ENCODE measurements at places on chromosomes 1 and 21.

DNA sequence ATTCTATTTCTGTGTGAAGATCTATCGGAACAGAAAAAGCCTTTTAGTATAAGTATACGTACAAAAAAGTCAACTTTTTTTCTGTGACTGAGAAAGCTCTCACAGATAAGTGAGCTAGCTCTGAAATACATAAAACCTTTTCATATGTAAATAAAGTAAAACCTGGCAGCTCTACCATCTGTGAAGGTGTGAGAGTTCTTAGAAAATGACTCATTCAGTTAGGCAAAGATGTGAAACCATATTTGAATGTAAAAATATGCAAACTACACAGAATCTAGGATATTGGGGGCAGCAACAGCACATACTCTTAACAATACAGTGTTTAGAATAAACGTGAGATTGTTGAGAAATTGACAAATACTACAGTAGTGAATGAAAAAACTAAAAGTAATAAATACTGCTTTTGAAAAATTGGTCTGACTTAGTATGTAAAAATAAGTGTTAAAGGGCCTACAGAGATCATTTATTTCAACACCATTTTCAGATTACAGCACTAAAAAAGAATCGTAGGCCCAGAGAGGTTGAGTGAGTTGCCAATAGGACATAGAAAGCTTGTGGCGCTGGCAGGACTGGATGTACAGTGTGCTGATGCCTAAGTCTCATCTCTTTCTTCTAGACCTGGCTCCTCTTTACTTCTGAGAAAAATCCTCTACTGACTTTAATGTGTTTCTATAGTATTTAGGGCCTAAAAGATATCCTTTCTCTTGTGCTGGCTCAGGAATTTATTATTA is 19.8 kb downstream of the ATP6V1G3 start:
- no peak for DNase-seq

- no peak for DNase-seq
These were observed 10.3 kb downstream of the CD2 start for GRCh38 chr1:116764466-116764898.

DNA sequence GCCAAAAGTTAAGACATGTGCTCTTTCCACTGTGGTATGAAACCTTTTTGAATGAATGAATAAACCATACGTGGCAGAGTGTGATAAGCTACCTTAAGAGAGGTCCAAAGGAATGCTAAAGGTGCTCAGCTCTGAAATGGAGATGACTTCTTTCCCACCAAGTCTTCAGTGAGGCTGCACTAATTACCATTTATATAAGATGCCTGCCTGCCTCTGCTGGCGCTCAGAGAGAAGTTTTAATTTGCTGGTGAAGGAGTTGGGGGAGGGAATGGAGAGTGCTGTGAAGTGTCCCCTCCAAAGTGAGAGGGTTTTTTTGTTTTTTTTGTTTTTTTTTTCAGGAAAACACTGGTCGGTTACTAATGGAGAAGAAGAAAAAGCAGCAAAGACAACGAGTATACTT is 559.0 kb downstream of the OMA1 start:
- DNase-seq = no peak

GRCh38 chr1:87439821-87440220 is 111.1 kb downstream of the LMO4 start:
- no peak for DNase-seq

DNA sequence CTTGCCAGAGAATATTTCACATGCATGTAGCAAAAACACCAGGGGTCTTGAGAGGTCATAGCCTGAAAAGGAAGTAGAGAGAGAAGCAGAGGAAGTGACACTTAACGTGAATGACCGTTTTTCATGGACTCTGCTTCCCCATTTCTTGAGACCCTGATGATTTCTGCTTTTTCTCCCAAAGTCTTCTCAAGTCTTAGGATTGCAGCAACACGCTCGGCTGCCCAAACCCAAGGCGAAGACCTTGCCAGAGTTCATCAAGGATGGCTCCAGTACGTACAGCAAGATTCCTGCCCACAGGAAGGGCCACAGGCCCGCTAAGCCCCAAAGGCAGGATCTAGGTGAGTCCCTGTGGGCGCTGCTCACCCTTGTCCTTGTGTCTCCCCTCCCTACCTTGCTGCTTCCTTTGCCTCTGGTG is 12.8 kb downstream of the THEMIS2 start:
- DNase-seq = peak; percentile 91

- no peak for DNase-seq
These were observed 102.1 kb downstream of the RUNX1 start for GRCh38 chr21:34946916-34947534.

DNA sequence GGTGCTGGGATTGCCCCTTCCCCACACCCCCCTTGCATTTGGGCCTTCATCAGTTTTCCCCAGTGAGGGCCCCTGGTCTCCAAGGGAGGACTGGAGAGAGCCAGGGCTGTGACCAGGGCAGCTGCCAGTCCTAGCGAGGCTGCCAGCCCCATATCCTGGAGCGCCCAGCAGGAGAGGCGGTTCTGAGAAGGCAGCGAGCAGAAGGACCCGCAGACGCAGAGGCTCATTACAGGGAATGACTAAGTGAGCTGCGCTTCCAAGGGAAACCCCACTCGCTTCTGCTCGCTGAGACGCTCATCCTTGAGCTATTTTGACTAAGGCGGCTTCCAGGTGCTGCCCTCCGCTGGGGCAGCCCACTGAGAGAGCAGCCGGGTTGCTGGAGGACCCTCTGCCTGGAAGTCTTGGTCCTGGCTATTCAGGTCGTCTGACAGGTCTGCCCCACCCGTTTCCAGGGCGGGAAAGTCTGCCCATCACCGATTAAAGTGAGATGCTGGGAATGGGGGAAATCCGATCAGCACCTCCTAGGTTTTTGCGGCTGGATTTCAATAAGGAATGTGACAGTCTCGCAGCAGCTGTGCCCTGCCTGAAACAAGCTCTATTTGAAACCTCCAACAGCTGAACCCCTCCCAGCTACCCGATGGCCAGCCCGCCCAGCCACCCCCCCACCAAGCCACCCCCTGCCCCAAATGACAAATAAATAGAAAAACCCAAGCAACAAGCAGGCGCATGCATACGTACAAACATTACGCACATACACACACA is 2.8 kb downstream of the KCNN3 start:
- DNase-seq = no peak

- DNase-seq = no peak
These were observed 76.4 kb downstream of the HIVEP3 start for GRCh38 chr1:41842326-41842725.

DNA sequence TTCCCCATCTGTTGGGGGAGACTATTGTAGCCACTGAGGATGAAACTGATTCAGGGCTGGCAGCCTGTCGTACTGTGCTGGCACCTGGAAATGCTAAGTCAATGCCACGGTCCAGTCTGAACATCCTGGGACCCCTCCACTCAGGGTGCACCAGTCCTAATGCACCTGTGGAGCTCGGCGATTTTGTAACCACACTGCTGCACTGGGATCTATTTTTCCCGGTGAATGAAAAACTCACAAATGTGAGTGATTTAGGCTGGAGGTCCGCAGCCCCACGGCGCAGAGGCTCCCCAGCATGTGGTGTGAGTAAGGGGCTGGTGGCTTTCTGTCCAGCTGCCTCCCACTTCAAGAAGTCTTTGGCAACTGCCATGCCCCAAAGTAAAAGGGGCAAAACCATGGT is 35.5 kb downstream of the SETD4 start:
- DNase-seq = no peak

- DNase-seq = no peak
These were observed 285.7 kb downstream of the TM2D1 start for GRCh38 chr1:61439234-61439633.

DNA sequence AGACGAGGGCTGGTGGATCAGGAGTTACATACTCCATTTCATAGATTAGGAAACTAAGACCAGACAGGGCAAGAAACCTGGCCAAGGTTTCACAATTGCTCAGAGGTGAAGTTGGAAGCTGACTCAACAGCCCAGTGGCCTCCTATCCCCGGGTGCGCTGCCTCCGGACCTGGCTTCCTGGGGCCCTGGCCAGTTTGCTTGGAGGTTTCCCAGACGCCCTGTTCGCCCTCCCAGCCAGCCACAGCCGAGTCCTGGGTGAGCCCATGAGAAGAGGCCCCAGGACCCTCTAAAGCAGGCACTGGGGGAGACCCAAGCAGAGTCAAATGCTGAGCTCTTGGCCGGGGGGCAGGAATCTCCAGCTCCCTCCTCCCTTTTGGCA is 180.1 kb downstream of the ZBTB18 start:
- DNase-seq = no peak

GRCh38 chr1:23953020-23953419 is 6.6 kb upstream of the PNRC2 start:
- no peak for DNase-seq

DNA sequence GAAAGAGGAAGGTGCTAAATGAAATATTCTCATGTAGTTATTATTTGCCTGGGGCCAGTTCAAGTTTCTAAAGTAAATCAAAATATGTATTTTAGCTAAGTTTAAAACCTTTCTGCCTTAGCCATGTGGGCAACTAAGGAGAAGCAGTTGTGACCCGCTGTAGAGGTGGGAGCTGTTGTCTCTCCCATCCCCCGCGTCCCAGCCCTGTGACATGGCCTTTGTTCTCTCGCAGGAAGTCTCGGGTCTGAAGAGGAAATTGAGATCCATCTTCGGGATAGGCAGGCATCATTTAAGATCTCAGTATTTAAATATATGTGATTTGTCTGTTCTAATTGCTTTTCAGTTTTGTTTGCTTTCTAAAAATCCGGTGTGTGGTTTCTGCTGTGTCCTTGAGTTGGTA is 121.5 kb downstream of the CAMTA1 start:
- no peak for DNase-seq

DNA sequence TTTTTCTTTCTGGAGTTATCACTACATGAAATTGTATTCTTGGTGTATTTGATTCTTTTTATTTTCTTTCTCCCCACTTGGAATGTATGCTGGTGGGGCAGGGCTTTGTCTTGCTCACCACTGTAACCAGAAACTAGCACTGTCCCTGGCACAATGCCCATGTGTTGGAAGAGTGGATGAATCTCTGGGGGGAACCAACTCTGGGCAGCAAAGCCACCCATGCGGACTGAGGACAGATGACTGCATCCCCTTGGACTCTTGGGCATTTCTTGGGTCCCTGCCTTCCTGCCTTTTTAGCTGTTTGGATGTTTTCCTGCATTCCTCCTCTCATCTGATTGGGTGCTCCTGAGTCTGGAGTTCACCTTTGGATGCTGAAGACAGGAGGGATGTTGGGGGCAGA is 6.1 kb downstream of the CYP4B1 start:
- DNase-seq = no peak

- DNase-seq = no peak
These were observed 20.9 kb downstream of the LHX4 start for GRCh38 chr1:180250883-180251509.

GRCh38 chr1:59597420-59598119 is 217.2 kb upstream of the HOOK1 start:
- DNase-seq = no peak

- no peak for DNase-seq
These were observed 658.3 kb downstream of the PTPRC start for GRCh38 chr1:199297174-199297573.

DNA sequence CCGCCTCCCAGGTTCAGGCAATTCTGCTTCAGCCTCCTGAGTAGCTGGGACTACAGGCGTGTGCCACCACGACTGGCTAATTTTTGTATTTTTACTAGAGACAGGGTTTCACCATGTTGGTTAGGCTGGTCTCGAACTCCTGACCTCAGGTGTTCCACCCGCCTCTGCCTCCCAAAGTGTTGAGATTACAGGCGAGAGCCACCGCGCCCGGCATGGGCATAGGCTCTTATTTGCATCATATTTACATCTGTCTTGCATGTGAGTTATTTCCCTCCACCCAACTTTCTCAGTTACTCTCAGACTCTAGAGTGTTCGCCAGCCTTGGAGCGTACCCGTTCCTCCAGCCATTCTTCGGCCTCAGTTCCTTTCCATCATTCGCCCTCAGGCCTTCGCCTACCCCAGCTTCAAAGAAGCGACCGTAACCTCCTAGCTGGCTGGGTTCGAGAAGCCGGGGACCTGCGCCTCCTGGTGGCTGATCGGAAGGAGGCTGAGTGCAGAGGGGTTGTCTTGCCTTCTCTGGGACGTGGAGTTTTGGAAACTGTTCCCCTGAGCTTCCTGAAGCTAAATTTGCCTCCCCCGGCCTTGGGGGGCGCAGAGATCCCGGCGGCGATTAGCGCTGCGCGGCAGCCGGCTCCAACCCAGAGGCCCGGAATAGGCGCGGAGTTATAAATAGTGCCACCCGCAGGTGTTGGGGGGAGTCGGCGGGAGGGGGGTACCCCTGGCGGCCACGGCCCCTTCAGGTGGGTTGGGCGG is 3.6 kb upstream of the ZBTB7B start:
- DNase-seq = peak; percentile 62

- no peak for DNase-seq
These were observed 873 bp upstream of the PI4KB start for GRCh38 chr1:151327903-151328674.

GRCh38 chr1:193537266-193538002 is 351.0 kb upstream of the B3GALT2 start:
- peak; percentile 38 for DNase-seq

DNA sequence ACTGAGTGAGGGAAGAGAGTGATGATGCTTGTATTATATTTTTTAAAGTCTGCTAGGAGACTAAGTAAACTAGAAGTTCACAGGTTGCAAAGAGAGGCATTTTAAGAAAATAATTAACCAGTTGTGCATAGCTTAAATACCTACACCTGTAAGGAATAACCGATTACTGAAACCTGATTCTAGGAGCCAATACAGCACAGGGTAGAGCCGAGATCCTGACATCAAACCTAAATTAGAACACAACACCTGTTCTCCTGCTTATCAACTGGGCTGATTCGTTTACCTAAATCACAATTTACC is 54.8 kb downstream of the EPRS1 start:
- no peak for DNase-seq

DNA sequence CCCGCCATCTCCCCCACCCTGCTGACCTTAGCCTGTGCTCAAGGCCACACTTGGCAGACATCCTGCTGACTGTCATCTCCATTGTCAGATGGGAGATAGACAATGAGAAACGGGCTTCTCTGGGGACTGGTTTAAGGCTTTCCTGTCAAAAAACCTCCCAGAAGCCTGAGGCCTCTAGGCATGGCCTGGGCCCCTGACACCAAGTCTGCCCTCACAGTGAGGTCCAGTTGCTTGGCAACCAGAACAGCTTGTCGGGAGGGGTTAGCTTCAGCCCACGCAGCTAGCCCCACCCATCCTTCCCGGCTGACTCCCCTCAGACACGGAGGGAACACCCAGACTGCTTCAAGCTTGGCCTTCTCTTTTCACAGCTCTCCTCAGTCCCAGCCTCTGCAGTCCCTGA is 11.0 kb downstream of the PLEKHA6 start:
- no peak for DNase-seq

- DNase-seq = peak; percentile 83
These were observed at the start of gene HSD11B1 for GRCh38 chr1:209704584-209704983. Gene HSD11B1, plus strand, starts transcription at chr1:209704846. Its CDS starts 97 bp downstream, at chr1:209704943.

DNA sequence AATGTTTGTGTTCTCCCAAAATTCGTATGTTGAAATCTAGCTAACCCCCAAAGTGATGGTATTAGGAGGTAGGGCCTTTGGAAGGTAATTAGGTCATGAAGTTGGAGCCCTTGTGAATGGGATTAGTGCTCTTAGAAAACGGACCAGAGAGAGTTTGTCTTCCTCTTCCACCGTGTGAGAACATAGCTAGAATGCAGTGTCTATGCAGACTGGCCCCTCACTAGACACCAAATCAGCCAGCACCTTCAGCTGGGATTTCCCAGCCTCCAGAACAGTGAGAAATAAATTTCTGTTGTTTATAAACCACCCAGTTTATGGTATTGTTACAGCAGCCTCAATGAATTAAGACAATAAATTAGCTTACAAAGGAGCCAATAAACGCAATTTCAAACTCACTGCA is 58.0 kb downstream of the KIAA0319L start:
- DNase-seq = no peak

GRCh38 chr1:94899756-94900155 is 27.2 kb downstream of the CNN3 start:
- no peak for DNase-seq

- no peak for DNase-seq
These were observed 16.1 kb downstream of the HSF2BP start for GRCh38 chr21:43643193-43643592.
